ENCODE measurements at places on chromosomes 1 and 21.

GRCh38 chr1:244557565-244557964 lies 95.4 kb upstream of the DESI2 start:
- DNase-seq = no peak

DNA sequence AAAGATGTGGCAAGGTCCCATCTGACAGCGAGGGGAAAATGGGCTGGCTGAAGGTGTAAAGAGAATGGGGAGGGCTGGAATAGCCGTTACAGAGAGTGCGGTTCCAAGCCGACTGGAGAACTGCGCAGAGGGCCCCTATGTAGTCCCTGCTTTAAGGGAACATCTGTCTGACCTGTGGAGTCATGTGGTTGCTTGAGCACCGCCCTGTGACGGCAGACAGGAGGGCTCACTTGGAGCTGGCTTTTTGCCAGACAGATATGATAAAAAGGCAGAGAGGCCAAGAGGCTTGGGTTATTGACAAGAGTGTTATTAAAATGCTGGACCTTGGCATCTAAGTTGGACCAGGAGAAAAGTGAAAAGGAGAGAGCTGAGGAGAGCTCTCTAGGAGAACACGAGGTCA lies 5.9 kb upstream of the PTPRF start:
- DNase-seq = peak; percentile 95

- DNase-seq = no peak
Observed at GRCh38 chr1:104868794-104869193, 1119.1 kb downstream of the AMY1C start.

GRCh38 chr1:110151175-110151669 lies 928 bp downstream of the SLC6A17 start:
- DNase-seq = no peak

- DNase-seq = no peak
Observed at GRCh38 chr1:201326710-201327109, 43.4 kb downstream of the PKP1 start.

DNA sequence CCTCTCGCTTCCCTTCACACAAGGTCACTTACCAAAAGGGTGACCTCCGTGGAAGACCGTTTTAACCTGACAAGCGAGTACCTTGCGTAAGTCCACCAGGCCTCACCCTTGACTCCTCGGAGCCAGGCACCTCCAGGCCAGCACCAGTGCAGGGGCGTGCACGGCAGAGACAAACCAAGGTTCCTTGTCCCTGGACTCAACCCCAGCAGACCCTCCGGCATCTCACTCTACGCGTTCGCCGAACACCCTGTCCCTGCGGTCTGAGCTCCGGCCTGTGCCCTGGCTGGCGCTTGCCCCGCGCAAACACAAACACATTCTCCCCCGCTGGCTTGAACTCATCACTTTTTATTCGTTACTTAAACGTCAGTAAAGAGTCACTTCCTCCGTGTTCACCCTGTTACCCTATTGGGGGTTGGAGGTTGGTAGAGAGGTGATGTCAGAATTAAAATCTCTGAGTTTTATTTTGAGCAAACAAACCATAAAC lies 4.5 kb downstream of the TBX15 start:
- DNase-seq = no peak

- DNase-seq = no peak
Observed at GRCh38 chr1:1428174-1428573, 7.1 kb upstream of the ANKRD65 start.

DNA sequence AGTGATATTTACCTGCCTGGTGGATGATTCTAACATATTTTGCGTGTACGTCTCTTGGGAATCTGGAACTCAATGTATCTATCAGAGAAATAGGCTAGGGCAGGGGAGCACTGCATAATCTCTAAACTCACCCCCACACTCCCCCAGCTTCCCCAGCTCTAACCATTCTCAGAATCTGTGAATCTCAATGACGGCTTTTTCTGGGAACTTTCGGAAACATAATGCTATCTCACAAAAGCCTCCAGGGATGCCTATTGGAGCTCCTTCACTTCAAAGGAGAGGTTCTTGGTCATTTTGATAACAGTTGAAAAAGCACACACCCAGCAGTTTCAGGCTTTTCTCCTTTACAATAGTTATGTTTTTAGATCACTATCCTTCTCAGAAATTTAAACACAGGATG lies 113.8 kb upstream of the MAGI3 start:
- DNase-seq = no peak

GRCh38 chr21:19237608-19238007 lies 834.0 kb upstream of the TMPRSS15 start:
- DNase-seq = no peak

- no peak for DNase-seq
Observed at GRCh38 chr1:29029667-29030066, 94.0 kb downstream of the TMEM200B start.

- DNase-seq = no peak
Observed at GRCh38 chr1:177310326-177310725, 139.6 kb downstream of the BRINP2 start.

GRCh38 chr21:19702726-19703125 lies 1295.5 kb upstream of the NCAM2 start:
- DNase-seq = no peak

DNA sequence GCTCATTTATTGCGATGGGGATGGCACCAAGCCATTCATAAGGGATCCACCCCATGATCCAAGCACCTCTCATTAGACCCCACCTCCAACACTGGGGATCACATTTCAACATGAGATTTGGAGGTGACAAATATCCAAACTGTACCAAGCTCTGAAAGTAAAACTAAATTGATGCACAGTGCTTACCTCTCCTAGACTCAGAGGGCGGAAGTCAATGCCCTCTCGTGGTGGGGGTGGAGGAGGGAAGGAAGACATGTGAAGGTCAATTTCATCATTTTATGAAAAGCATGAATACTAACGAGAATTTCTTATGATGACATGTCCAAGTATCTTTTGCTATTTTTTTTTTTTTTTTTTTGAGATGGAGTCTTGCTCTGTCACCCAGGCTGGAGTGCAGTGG lies 120.0 kb downstream of the PGBD5 start:
- DNase-seq = no peak

DNA sequence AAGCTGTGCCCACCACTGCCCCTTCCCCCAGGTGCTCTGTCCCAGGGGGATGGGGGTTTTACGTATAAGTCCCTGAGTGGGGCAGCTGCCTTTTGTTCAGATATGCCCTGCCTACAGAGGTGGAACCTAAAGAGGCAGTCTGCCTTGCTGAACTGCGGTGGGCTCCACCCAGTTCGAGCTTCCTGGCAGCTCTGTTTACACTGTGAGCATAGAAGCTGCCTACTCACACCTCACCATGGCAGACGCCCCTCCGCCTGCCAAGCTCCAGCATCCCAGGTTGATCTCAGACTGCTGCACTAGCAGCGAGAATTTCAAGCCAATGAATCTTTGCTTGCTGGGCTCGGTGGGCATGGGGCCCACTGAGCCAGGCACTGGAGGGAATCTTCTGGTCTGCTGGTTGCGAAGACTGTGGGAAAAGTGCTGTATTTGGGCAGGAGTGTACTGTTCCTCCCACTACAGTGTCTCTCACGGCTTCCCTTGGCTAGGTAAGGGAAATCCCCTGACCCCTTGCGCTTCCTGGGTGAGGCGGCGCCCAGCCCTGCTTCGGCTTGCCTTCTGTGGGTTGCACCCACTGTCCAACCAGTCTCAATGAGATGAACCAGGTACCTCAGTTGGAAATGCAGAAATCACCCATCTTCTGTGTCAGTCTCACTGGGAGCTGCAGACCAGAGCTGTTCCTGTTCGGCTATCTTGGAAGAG lies 17.6 kb upstream of the RWDD3 start:
- no peak for DNase-seq

GRCh38 chr21:25424048-25424447 lies 183.2 kb downstream of the MRPL39 start:
- DNase-seq = no peak

DNA sequence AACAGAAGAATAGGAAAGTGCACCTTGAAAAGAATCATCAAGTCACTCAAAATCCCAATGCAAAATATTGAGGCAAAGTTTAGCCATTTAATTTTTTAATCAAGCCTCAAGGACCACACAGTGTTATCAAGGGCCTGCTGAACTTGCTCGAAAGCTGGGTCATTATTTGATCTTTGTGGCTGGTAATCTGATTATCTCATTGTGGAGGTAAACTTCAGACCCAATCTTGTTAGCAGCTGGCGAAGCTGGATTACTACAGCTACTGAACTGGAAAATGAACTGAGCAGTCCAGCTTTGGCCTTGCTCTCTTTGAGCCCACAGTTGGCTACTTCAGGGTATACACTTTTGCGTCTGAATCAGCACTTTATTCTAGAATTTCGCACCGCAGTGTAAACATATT lies 94.4 kb downstream of the BARHL2 start:
- no peak for DNase-seq

GRCh38 chr1:25360596-25361581 lies 22.8 kb downstream of the TMEM50A start:
- DNase-seq = no peak

- DNase-seq = no peak
Observed at GRCh38 chr1:235995511-235995910, 69.4 kb downstream of the NID1 start.

GRCh38 chr1:934991-935750 lies 11.4 kb downstream of the SAMD11 start:
- no peak for DNase-seq

DNA sequence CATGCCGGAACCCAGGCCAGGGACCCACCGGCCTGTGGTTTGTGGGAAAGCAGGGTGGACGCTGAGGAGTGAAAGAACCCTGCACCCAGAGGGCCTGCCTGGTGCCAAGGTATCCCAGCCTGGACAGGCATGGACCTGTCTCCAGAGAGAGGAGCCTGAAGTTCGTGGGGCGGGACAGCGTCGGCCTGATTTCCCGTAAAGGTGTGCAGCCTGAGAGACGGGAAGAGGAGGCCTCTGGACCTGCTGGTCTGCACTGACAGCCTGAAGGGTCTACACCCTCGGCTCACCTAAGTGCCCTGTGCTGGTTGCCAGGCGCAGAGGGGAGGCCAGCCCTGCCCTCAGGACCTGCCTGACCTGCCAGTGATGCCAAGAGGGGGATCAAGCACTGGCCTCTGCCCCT lies 18.5 kb downstream of the CSF1 start:
- DNase-seq = no peak

DNA sequence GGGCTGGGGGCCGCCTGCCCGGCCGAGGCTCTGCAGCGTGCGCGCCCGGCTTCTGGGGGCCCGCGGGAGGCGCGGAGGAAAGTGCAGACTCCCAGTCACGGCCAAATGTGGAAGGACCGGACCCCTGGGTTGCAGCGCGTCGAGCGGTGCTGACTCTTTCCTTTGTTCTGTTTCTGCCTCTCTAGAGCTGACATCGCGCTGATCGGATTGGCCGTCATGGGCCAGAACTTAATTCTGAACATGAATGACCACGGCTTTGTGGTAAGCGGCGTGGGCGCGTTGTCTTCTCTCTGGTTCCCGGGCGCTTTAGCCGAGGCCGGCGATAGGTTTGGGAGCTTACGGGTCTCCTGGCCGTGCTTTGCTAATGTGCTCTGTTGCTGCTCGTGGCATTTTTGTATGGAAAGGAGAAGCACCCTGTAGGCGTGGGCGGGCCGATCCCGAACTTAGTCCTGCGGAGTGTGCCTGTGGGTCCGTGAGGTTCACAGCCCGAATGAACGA lies 629 bp downstream of the PGD start:
- no peak for DNase-seq

- DNase-seq = no peak
Observed at GRCh38 chr1:175530183-175530582, 213.2 kb downstream of the TNR start.

DNA sequence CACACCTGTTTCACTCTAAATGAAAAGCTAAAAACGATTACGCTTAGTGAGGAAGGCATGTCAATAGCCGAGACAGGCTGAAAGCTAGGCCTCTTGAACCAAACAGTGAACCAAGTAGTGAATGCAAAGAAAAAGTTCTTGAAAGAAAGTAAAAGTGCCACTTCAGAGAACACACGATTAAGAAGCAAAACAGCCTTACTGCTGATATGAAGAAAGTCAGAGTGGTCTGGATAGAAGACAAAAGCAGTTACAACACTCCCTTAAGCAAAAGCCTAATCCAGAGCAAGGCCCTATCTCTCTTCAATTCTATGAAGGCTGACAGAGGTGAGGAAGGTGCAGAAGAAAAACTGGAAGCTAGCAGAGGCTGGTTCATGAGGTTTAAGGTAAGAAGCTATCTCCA lies 130.7 kb downstream of the SIPA1L2 start:
- no peak for DNase-seq

GRCh38 chr1:47701741-47702515 lies 264.1 kb downstream of the FOXD2 start:
- no peak for DNase-seq

GRCh38 chr21:39182484-39183271 lies 573 bp downstream of the PSMG1 start:
- peak; percentile 17 for DNase-seq

GRCh38 chr1:3711780-3712451 lies 40.3 kb upstream of the CCDC27 start:
- DNase-seq = no peak

- DNase-seq = no peak
Observed at GRCh38 chr1:207444514-207445217, 9.5 kb upstream of the CR2 start.

DNA sequence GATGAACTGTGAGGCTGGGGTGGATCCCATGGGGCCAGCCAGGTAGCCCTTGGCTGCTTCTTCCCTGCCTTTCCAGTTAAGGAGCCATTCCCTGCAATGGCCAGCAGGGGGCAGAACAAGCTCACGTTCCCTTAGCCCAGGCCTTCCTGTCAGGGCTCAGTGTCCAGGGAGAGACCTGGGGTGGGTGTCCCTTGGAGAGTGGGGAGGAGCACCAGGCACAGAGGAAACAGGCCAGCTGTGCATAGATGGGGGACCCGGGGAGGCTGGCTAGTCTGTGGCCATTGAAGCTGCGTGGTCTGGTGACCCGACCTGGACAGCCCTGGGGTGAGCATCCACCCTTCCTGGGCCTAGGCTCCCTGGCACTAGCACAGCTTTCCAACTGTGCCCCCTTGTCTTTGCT lies 13.2 kb upstream of the EPS8L3 start:
- peak; percentile 78 for DNase-seq

DNA sequence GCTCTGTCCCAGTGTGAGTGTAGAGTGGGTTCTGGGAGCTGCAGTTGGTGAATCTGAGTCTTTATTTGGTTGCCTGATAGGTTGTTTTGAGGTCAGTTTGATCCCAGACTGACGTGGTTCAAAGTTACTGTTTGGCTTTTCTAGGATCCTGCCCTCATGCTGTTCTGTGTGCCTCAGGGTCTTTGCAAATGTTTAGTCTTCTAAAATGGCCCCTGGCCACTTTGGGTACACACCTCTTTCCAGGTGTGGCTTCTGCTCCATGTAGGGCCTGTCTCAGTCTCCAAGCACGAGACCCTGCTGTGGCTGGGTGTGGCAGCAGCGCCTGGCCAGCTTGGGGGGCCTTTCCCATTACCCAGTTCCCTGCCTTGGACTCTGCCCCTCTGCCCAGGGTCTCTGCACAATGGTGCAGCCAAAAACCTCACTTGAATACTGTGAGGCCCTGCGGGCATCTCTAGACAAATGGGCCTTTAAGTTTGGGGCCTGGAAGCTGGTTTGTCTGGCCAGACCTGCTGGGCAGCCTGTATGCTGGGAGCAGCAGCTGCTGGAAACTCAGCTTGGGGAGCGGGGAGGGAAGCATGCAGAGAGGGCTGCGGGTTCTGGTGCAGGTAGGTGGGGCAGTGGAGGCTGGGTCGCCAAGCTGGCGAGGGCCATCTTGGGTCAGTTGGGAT lies 5.6 kb downstream of the PTPRF start:
- DNase-seq = no peak

GRCh38 chr1:11645670-11646265 lies 8.5 kb downstream of the FBXO2 start:
- peak; percentile 75 for DNase-seq

All from hematopoietic multipotent progenitor cell treated with erythropoietin and hydrocortisone succinate and interleukin-3 and kit ligand, for 15 days (in vitro differentiated cells).